ENCODE measurements at places on chromosomes 2 and 18. TPM values are rescaled to one million over a fixed set of nuclear protein-coding genes. Genes with fewer than 3 reads are reported as not detected.

DNA sequence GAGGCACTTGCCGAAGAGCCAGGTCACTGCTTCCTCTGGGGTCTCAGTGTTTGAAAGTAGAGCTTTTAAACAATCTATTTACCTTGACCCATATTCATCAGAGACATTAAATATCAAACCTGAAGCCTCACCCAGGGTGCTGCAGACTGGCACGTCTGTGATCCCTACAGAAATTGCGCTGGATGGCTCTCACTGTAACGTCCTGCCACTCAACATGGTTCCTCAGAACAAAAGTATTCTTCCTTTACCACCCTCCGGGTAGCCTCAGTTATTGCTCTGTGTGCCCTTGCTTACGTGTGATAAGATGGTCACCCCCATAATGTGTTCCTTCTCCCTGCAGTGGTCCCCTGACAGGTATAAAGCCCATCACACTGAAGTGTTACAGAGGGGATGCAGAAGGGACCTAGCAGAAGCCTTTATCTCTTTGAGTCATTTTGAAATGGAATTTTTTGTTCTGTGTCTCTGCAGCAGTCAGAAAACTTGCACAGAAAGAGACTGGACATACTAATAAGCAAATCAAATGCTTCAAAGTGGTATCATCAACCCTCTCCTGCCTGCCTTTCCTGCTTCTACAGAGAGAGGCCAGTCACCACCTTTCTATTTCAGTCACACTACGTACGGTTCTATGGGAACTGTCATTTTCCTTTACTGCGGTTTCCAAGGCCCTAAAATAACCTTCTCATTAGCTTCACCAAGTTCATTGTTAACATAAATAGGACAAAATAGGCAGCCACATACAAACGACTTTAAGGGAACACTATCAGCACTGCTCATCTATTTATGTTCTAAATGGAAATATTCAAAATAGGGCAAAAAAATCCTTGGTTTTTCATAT is 86.8 kb downstream of the METTL8 start:
- peaks cover 17% of the 10 kb centered on the region for H3K4me1 ChIP-seq
- H3K36me3 ChIP-seq, result no peaks in the 10 kb centered on the region
- H3K27ac ChIP-seq, result peak overlapping the region; percentile 44
- DNase-seq, result no peak
- no peaks in the 10 kb centered on the region for H3K27me3 ChIP-seq

- H3K4me3 ChIP-seq, result no peak overlapping the region
- no peaks in the 10 kb centered on the region for H3K27me3 ChIP-seq
- H3K36me3 ChIP-seq, result no peaks in the 10 kb centered on the region
- H3K27ac ChIP-seq, result no peak overlapping the region
- peaks cover 30% of the 10 kb centered on the region for H3K4me1 ChIP-seq
These were observed 21.6 kb downstream of the HPCAL1 start for GRCh38 chr2:10324095-10324832.

DNA sequence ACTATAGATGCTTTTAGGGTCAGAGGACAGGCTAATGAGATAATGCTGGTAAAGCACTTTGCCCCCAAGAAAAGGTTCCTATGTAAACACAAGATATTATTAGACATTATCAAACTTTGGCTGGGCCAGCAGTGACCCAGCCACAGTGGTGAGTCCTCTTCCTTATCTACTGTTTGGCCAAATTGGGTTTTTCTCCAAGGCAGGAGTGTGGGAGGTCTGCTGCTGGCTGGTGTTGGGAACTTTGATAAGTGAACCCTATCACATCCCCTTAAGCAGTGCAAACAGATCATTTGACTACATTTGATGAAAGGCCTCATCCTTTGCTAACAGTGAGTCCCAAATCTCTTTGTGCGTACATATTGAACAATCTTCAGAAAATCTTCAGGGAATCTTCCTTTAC is 16.2 kb downstream of the FZD7 start:
- no peak overlapping the region for H3K27ac ChIP-seq
- no peak overlapping the region for H3K4me3 ChIP-seq
- H3K27me3 ChIP-seq, result no peaks in the 10 kb centered on the region
- DNase-seq, result no peak
- peaks cover 7% of the 10 kb centered on the region for H3K4me1 ChIP-seq

DNA sequence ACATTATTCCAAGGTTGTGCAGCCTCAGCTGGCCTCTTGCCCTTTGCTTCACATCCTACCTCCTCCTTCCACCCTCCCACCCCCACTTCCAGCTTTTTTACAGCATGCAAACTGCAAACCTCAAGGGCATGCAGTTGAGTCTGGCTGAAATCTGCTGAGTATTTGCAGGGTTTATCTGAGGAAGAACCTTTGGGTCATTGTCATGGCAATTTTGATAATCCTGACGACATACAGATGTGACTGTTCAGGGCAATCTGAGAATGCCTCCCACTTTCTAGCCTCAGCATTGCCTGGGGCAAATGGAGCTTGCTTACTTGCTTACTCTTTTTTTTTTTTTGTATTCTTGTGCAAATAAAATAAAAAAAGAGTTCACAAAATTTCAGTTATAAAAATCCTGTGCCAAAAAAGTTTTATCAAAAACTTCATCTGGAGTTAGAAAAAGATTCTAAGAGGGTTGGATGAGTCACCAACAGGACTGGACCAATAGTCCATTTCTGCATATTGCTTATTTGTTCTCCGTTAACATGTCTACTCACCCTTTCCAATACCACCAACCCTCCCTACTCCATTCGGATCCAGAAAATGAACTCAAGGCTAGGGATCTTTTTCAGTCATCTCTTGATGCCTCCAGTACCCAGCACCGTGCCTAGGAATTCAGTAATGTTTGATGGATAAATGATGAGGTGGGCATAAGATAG is 23.6 kb upstream of the LHCGR start:
- no peak overlapping the region for H3K27ac ChIP-seq
- H3K27me3 ChIP-seq, result no peaks in the 10 kb centered on the region
- H3K4me1 ChIP-seq, result no peaks in the 10 kb centered on the region
- no peak overlapping the region for H3K4me3 ChIP-seq
- no peak for DNase-seq
- H3K36me3 ChIP-seq, result no peaks in the 10 kb centered on the region

DNA sequence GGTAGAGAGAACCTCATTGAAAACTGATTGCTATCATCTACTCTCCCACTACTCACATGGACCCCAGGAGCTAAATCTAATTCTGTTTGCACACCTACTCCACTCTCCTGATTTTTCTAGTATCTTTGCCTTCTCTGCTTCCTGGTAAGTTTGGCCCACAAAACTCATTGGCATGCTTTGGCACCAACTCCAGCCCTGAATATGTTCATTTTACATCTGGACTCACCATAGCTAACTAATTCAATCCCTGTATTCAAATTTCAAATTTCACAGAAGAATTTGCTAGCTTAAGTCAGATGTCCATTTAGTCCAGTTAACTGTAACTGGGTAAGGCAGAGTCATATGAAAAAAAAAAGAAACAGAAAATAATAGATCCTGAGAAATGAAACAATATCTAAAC is 442.1 kb downstream of the SUCLG1 start:
- H3K4me1 ChIP-seq, result no peaks in the 10 kb centered on the region
- no peaks in the 10 kb centered on the region for H3K27me3 ChIP-seq
- H3K27ac ChIP-seq, result no peak overlapping the region
- no peaks in the 10 kb centered on the region for H3K36me3 ChIP-seq

DNA sequence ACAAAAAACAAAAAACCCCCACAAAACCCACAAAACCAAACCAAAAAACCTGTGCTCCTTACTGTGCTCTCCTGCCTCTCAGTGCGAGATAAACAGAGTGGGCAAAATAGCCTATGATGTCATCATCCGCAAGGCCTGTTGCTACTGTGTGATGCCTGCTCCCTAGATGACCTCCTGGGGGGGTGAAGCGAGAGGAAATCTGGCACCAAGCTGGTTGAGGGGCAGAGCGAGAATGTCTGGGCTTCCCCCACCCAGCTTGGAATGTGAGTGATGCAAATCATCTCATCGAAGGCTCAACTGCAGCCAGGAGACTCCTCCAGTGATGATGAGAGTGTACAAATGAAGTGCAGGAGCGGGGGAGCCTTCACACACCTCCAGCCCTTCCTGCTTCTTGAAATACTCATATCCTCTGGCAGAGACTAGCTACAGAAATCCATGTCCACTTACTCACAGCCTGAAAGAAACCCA is 57.7 kb upstream of the MAP4K3 start:
- H3K27ac ChIP-seq, result peak overlapping the region; percentile 36
- DNase-seq, result peak; percentile 37

DNA sequence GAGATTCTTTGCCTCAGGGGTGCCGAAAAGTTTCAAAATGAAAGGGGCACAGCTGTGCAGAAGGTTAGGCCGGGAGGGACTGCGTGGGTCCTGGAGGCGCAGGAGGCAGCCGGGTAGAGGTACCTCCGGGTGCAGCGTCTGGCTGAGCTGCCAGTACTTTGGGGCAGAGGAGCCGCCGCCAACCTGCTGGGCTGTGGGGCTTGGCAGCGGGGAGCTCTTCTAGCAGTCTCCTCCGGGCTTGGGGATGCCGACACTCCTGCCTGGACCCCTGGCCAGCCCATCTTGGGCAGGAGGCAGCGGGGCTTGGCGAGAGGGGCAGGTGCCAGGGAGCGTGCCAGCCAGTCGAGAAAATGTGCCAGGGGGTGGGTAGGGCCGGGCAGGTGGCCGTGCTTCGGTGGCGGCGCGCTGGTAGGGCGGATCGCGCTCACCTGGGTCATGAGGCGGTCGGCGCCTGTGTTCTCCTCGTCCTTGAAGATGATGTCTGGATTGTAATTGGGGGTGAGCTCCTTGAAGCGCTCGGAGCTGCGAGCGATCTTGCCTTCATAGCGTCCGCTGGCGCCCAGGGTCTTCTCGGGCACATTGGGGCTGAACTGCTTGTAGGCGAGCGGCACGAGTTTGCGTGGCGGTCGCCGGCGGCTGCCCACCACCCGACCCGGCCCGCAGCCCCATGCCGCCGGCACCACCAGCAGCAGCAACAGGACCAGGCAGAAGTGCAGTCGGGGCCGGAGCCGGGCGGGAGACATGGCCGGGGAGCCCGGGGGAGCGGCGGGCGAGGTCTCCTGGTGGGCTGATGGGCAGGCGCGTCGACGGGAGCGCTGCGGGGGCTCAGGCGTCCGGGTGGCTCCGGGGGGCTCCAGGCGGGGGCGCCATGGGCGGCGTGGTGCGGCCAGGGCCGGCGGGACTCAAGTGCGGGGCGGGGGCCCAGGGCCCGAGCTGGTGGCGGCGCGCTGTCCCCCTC is 717 bp downstream of the IHH start:
- peaks cover 84% of the 10 kb centered on the region for H3K27me3 ChIP-seq
- H3K27ac ChIP-seq, result no peak overlapping the region
- no peaks in the 10 kb centered on the region for H3K36me3 ChIP-seq
- peaks cover 42% of the 10 kb centered on the region for H3K4me1 ChIP-seq
- no peak for DNase-seq

GRCh38 chr18:76499637-76500340 is 4.7 kb upstream of the ZNF516 start:
- no peak for DNase-seq
- no peak overlapping the region for H3K27ac ChIP-seq
- no peaks in the 10 kb centered on the region for H3K27me3 ChIP-seq
- no peak overlapping the region for H3K4me3 ChIP-seq
- no peaks in the 10 kb centered on the region for H3K36me3 ChIP-seq
- H3K4me1 ChIP-seq, result peaks cover 11% of the 10 kb centered on the region

DNA sequence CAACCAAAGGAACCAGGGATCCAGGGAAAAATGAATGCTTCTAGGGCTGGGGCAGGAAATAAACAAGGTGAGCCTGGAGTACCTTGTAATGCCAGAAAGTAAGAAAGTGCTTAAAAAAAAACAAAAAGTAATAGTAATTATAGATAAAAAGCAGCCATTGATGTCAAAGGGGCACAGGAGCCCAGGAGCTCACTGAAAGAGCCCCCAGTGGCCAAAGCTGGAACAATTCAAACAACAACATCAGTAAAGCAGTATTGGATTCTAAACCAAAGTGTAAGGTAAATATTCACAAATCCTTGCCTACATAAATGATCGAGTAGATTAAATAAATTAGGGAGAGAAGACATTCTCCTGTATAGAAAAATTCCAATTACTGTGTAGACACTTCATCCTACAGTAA is 114.3 kb upstream of the ARL4C start:
- no peak overlapping the region for H3K27ac ChIP-seq
- H3K4me3 ChIP-seq, result no peak overlapping the region

DNA sequence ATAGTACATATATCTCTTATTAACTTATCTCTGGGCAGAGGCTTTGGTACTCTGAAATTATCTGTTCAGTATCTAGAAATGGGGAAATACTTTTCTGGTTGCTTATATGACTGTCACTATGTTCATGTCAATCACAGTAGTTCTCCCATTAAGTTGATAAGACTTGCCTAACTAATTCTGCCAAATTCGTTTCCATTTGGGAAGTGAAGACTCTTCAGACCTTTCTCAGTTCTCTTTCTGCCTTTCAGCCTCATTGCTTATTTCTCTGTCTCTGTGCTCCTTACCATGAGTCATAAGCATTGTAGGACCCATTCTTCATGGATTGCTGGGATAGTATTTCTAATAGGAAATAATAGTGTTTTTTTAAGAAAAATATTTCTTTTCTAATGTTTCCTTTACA is 113.5 kb downstream of the PHLPP1 start:
- no peaks in the 10 kb centered on the region for H3K27me3 ChIP-seq
- H3K36me3 ChIP-seq, result peaks cover 10% of the 10 kb centered on the region
- H3K4me3 ChIP-seq, result no peak overlapping the region
- H3K27ac ChIP-seq, result no peak overlapping the region
- DNase-seq, result no peak

DNA sequence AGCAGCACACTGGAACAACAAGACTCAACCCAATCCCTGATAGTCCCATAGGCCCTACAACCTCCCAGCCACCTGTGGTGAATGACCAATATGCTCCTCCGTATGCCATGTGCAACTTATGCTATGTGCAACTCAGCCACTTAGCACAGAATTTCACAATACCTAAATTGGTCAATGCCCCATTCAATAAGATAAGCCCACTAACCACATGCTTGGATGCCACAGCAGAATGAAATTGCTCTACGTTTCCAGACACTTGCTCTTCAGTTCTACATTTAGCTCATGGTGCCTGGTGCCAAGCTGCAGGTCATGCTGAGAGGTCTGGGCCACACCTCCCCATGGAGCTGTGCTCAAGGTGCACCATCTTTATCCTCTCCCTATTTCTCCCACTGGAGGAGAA is 159.8 kb downstream of the EN1 start:
- no peak overlapping the region for H3K27ac ChIP-seq
- no peak overlapping the region for H3K4me3 ChIP-seq
- no peak for DNase-seq
- H3K27me3 ChIP-seq, result no peaks in the 10 kb centered on the region
- no peaks in the 10 kb centered on the region for H3K4me1 ChIP-seq

MATN3 gene
- 0.19 TPM for total RNA-seq

SERPINB10 gene
- not detected for total RNA-seq

DNAH6 gene
- total RNA-seq, result 0.13 TPM

Data from heart left ventricle (tissue), 16 donors.